ENCODE measurements at places on chromosomes 11 and 22. TPM values are rescaled to one million over a fixed set of nuclear protein-coding genes. Genes with fewer than 3 reads are reported as not detected.

Gene ADAMTS15
- 0.20 TPM for total RNA-seq

Gene LIN7C
- total RNA-seq, result 44.7 TPM

Gene NPAS4
- total RNA-seq, result 0.78 TPM

Gene MYOD1
- total RNA-seq, result not detected

- no peak for DNase-seq
Observed at GRCh38 chr22:47294576-47294975, 532.1 kb downstream of the TBC1D22A start.

DNA sequence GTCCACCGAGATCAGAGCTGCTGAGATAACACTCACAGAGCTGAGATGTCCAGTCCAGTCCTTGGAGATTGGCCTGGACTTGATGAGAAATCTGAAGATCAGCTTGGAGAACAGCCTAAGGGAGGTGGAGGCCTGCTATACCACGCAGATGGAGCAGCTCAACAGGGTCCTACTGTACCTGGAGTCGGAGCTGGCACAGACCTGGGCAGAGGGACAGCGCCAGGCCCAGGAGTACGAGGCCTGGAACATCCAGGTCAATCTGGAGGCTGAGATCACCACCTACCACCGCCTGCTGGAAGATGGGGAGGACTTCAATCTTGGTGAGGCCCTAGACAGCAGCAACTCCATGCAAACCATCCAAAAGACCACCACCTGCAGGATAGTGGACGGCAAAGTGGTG lies 33.1 kb downstream of the CLTCL1 start:
- DNase-seq, result no peak

Gene SYT13
- 7.5 TPM for total RNA-seq

DNA sequence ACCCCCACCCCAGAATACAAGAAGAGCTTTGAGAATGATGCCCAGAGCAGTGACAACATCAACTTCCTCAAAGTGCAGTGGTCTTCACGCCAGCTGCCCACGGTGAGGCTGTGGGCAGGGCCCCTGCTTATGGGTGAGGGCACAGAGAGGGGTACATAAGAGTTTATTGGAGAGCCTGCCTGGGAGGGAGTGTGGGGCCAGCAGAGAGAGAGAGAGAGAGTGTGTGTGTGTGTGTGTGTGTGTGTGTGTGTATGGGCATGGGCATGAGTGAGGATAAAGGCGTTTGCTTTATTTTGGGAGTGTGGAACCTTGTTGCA lies 9.5 kb downstream of the PHOX2A start:
- DNase-seq, result no peak

- no peak for DNase-seq
Observed at GRCh38 chr11:36775130-36775529, 177.1 kb upstream of the RAG2 start.

GRCh38 chr11:69122630-69123431 lies 32.9 kb upstream of the SMIM38 start:
- no peak for DNase-seq

Measured in glutamatergic neuron (in vitro differentiated cells).